ENCODE measurements at places on chromosomes 3 and 15. TPM values are rescaled to one million over a fixed set of nuclear protein-coding genes. Genes with fewer than 3 reads are reported as not detected.

ALPK3 gene
- 0.01 TPM for polyA plus RNA-seq

ARHGEF26 gene
- polyA plus RNA-seq: 0.06 TPM

SLC28A2 gene
- not detected for polyA plus RNA-seq

GRAMD2A gene
- polyA plus RNA-seq: not detected

RASL12 gene
- polyA plus RNA-seq: not detected

C3orf70 gene
- not detected for polyA plus RNA-seq

NAA50 gene
- polyA plus RNA-seq: 77.5 TPM

CD96 gene
- 307 TPM for polyA plus RNA-seq

GREM1 gene
- not detected for polyA plus RNA-seq

HRG gene
- polyA plus RNA-seq: not detected

LDHAL6B gene
- polyA plus RNA-seq: not detected

RNF123 gene
- polyA plus RNA-seq: 25.0 TPM

FMN1 gene
- 0.09 TPM for polyA plus RNA-seq

CFAP92 gene
- 0.47 TPM for polyA plus RNA-seq

LARP6 gene
- not detected for polyA plus RNA-seq

MAP3K13 gene
- 41.5 TPM for polyA plus RNA-seq

BFSP2 gene
- 1.3 TPM for polyA plus RNA-seq

GRAMD1C gene
- polyA plus RNA-seq: 0.45 TPM

CHST2 gene
- 2.9 TPM for polyA plus RNA-seq

TRPM1 gene
- polyA plus RNA-seq: not detected

CFAP100 gene
- not detected for polyA plus RNA-seq

IL17RD gene
- polyA plus RNA-seq: not detected

RBPMS2 gene
- not detected for polyA plus RNA-seq

LNP1 gene
- polyA plus RNA-seq: 0.61 TPM

ZNF860 gene
- polyA plus RNA-seq: 0.07 TPM

HCN4 gene
- not detected for polyA plus RNA-seq

MAP6D1 gene
- 0.31 TPM for polyA plus RNA-seq

GPR160 gene
- 11.7 TPM for polyA plus RNA-seq

ZNF774 gene
- polyA plus RNA-seq: not detected

GRM2 gene
- polyA plus RNA-seq: not detected

MASP1 gene
- polyA plus RNA-seq: not detected

SLC27A2 gene
- polyA plus RNA-seq: not detected

SLITRK3 gene
- polyA plus RNA-seq: not detected

ADCY5 gene
- not detected for polyA plus RNA-seq

SAMMSON gene
- not detected for polyA plus RNA-seq

REC114 gene
- not detected for polyA plus RNA-seq

P3H2 gene
- not detected for polyA plus RNA-seq

ZNF80 gene
- 0.34 TPM for polyA plus RNA-seq

Measured in CD4-positive, alpha-beta memory T cell (primary cell).